ENCODE measurements at places on chromosomes 2 and 18.

DNA sequence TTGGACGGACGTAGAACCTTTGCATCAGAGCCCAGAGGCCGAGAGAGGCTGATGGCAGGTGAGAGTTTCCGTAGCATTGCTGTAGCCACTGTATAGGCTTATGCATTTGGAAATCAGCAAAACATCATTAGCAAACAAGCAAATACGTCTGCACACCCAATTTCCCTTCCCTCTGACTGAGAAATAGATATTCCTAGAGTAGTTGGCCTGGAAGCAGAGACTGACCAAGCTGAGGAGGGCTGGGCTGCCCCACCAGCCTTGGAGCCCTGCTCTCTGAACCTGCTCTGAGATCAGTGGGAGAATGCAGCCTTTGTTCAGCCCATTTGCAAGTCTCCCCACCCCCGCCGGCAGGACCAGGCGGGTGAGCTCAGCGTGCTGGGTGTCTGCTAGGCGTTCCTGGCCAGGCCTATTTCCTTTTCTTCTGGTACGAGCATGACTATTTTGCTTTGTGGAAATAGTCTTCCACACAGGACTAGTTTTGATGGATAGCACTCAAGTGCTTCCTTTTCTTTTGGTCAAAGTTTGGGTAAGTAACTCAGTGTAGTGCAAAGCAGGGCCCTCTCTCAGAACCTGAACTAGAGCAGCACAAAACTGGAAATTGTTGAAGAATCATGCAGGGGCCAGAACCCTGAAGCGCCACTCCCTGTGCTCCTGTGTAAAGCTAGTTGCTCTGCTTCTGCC, 21.9 kb upstream of the RNF149 start:
- peak; percentile 33 for DNase-seq

DNA sequence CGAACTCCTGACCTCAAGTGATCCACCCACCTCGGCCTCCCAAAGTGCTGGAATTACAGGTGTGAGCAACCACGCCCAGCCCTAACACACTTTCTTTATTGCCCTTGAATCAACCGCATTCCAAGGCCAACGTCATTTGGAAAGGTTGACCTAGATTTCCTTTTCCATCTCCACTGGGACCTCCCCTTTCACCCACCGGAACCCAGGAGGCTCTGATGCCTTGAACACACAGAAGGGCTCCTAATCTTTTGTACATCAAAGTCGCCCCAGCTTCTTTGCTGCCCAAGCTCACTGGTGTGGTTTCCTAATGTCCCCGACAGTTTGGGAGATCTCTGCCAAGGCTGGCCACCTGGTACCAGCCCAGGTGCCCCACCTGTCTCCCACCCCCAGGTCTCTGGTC, 46.2 kb upstream of the CAB39 start:
- no peak for DNase-seq

DNA sequence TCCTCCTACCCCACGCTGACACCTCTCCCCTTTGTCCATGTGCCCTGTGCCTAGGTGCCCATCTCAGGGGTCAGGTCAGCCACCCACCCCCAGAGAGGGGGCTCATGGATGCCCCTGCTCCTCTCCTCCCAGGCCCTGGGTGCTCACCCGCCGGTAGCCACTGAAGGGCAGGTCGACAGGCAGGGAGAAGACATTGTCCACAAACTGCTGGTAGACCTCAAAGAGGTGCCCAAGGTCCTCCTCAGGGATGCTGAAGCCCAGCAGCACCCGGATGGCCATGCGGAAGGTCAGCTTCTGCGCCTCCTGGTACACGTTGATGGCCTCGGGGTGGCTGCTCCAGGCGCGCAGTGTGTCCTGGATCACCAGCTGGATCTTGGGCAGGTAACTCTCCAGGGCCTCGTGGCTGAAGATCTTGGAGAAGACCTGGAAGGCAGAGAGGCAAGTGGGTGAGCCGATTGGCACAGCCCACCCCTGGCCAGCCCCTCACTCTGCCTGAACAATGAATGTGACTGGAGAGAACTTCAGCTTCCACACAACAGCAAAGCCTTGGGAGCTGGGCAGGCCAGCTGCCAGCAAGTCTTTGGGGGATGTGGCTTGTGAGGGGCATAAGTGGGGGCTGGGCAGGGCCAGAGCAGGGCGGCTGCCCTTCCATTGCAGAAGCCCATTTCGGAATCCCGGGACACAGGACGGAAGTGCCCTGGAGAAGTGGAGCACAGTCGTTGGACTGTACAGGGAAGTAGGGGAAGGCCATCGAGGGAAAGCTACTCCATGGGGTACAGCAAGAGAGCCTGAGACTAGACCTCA, 12.5 kb downstream of the CYP26B1 start:
- no peak for DNase-seq

DNA sequence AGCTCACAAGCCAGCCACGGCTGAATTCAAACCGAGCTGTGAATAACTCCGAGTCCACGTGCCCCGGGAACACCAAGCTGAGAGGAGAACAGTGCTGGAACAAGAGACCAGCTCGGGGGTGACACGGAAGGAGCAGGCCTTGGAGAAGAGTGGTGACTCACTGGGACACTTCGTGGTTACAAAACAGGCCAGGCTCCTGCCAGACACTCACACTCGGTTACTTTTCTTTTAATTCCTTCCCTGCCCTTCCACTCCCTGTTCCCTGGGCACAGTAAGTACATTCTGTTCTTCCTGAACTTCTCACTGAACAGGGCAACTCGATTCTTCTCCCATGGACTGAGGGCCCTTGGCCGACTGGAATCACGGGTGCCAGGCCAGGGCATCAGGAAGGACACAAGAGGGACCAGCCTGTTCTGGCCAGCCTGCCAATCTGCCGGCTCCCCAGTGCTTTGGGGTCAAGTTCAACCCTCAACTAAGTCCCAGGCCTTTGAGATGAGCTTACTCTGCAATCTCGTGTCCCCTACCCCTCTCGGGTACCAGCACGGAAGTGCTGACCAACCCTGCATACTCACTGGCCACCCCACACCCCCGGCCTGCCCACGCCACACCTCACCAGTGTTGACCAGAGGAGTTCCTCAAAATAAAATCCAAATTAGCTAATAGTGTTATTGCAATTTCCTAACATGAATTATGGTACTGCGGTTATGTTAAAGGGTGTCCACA, 87.5 kb downstream of the TFCP2L1 start:
- DNase-seq, result no peak

DNA sequence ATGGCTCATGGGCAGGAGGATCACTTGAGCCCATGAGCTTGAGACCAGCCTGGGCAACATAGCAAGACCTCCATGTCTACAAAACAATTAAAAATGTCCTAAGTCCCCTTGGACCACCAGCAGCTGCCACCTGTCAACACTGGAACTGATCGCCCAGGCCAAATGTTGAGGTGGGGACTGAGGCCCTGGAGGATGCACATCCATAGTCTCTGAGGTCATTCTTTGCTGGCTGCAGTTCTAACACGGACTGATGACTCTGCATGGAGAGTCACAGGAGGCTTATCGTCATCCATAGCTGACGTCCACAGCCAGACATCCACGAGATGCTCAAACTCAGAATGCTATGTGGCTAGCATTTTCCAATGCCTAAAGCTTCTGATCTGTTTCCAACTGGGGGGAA, 151.3 kb downstream of the BCL2 start:
- no peak for DNase-seq

Measured in stimulated activated CD4-positive, alpha-beta T cell treated with anti-CD3 and anti-CD28 coated beads, TNF-alpha, amount 100 ng/mL, for 24 hours (primary cell).